ENCODE measurements at places on chromosomes 7 and 10.

DNA sequence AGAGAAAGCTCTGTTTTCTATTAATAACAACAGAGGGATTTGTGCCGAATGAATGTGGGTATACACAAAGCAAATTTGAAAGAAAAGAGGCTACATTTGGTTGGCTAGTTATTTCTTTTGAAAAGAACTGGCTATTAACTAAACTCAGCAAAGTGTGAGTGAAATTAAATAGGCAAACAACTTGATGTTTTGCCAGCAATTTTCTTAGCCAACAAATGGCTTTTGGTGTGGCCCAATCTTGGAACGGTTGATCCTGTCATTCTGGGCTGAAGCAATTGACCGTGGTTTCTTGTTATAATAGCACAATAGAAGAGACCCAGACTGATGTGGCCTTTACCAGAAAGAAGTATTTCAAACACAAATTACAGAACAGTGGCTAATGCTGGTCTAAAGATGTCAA lies 898.6 kb downstream of the KCNMA1 start:
- no peak for DNase-seq

DNA sequence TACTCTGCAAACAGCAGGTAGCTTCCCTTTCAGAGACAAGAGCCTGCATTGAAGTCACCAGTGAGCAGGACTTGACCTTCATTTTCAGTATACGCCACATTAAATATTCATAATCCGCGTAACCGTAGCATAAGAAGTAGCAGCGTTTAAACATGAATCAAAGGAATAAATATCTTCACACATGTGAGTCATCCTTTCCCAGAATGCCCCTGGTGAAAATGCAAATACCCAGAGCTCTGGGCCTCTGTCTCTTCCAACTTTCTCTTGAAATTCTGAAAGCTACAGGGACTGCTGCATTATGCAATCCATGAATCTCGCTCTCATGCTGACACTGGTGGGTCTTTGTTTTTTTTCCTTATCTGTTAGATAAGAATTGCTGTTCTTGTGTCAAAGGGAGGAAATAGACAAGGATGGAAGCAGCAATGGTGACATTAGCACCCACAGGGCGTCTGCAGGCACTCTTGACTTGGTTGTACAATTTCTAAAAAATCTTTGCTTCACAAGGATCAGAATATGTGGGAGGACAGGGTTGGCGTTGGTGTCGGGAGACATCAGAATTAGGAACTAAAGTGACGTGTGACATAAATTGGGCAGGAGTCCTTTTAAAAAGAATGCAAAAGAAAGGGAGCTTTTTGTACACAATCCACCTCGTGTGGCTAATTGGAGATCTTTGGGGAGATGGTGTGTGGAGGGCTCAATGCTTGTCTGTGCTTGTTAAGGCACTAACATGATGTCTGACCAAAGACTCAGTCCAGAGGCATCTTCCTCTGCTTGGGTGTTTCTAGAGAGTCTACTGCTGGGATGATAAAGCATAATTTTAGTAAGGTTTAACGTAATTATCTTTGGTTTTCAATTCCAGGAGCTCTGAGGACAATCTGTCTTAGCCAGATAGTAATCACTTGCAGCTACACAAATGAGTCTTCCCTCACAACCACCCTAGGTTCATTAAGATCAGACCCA lies 390.3 kb downstream of the KCNMA1 start:
- peak; percentile 13 for DNase-seq

DNA sequence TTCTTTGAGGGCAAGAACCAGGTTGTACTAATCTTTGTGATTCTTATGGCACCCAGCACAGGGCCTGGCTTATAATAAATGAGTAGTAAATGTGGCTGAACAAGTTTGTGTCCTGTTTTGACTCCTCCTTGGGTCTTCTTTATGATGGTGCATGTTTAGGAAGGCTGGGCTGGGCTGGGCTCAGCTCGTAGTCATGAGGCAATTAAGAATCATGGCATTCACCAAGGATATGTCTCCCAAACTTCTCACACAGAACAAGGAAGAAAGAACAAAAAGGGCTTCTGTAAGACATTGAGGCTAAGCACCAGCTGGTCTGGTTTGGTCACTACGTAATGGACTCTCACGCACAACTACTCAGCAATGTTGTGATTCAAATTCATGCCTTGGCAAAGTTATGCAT lies 30.5 kb upstream of the YAE1 start:
- no peak for DNase-seq

- no peak for DNase-seq
Measured at GRCh38 chr7:22400936-22401553, 44.1 kb upstream of the RAPGEF5 start.

DNA sequence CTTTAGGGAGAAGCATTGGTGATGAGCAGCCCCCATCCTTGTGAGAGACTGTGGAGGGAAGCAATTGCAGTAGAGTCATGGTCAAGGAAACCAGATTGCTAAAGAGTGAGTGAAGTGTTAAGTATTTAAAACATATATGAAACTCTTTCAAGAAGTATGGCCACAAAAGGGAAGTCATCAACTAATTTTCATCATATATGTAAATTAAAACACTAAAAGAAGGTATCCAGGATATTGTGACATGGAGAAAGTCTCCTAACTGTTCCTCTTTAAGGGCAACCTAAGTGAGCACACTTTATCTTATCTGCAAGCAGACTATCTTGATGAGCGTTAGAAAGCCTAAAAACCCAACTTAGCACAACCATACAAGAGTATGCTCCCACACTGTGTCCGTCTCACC lies 69.7 kb downstream of the CD36 start:
- no peak for DNase-seq

GRCh38 chr7:15936991-15937390 lies 250.5 kb upstream of the MEOX2 start:
- DNase-seq, result no peak

DNA sequence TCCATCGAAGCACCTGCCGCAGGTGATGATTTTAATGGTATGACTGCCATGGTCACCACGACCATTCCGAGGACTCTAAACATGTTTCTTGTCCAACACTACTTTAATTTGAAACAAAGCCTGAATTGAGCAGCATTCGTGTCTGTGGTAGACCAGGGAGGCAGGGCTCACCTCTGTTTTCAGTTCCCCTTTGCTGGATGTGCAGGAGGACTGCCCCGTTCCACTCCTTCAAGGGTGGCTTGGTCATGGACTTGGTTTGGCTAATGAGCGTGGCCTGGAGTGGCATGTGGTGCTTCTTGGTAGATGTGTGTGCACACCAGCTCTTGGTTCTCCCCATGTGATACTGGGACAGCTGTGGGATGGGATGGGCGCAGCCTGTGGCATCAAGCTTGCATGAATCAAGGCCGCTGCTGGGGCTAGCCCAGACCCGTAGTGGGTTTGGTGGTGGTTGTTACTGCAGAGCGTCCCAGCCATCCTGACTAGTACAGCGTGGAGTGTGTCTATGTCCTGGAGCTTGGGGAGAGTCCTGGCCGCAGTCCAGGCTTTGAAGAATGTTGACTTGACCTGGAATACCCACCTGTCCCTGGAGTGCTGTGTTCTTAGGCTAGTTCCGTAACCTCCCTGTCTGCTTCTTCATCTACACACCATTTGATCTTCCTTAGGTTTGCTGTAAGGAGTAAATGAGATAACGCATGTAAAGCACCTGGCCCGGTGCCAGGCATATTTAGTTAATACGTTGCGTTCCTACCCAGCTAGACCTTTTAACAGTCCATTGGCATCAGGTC lies 34.8 kb downstream of the MGMT start:
- no peak for DNase-seq

- DNase-seq, result no peak
Measured at GRCh38 chr7:1124164-1124563, 35.8 kb downstream of the ZFAND2A start.
